Stimulated activated CD8-positive, alpha-beta memory T cell treated with anti-CD3 and anti-CD28 coated beads, Interleukin-2, amount 100 ng/mL, for 48 hours (primary cell): ENCODE measurements at places on chromosomes 7 and 10.

DNA sequence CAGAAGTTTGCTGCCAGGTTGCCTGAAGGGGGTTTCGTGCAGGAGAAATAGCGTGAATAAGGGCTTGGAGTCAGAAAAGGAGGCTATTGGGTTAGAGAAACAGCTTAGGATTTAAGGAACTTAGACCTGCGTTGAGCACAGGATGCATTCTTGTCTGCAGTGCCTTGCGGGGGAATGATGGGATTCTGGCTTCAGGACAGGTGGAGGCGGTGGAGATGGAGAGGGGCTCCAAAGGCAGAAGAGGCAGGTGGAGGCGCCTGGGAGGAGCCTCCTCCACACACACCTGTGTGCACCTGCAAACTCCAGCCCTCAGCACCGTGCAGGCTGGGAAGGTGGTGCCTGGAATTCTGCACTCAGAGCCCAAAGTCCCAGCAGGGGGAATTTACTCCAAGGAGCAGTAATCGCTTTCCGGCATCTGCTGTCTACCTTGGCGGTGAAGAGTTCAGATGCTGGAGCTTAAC lies 1.8 kb downstream of the CLIP2 start:
- DNase-seq, result no peak

GRCh38 chr7:130151591-130152492 lies 53.4 kb downstream of the TMEM209 start:
- no peak for DNase-seq

DNA sequence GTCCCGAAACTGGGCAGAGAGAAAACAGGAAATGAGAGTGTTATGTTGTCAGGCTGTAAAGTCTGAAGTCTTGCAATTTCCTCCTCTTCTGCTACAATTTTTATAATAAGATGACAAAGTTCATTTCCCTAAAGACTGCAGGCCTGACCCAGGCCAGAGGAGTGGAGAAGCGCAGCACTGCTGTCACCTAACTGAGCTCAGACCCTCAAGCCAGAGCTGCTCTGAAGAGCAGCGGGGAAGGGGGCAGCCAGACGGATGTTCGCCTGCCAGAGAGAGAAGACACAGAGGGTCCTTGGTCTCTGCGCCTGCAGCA lies 12.6 kb upstream of the AOAH start:
- DNase-seq, result no peak

DNA sequence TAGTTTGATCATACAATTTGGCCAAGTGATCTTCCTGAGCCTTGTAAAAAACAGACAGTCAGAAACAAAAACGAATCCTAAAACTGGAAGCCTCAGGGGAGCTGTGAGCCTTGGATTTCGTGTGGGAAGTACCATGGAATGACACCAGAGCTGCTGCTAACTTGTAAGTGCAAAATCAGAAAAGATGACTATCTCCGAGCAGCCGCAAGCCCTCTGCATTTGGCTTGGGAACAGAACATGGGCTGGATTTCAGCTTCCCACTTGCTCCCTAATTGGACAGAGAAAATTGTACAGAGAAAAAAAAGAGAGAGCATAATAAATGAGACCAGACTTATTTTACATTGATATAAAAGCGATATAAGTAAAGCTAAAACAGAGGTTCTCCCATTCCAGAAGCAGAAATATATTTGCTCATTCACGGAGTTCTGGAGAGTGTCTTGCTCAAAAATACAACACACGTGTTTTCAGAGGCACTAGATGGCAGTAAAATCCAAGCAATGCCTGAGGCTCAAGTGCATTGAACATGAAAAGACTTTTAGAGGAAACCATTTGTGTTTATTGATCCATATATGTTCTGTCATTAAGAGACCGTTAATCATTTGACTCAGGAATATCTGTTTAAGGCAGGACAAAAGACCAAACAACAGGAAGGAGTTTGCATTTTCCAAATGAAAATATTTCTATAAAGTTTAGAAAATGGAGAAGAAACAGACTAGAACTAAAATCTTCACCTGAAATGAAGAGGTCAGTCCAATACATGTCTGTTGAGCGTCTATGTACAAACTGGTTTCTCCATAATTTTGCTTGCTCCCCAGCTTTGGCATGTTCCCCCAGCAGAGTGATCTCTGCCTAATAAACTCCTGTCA lies 78.3 kb upstream of the SLC26A5 start:
- DNase-seq, result no peak

- no peak for DNase-seq
Observed at GRCh38 chr7:43942997-43943396, 16.8 kb downstream of the UBE2D4 start.

GRCh38 chr10:71434760-71435394 lies 38.2 kb downstream of the CDH23 start:
- DNase-seq, result no peak

DNA sequence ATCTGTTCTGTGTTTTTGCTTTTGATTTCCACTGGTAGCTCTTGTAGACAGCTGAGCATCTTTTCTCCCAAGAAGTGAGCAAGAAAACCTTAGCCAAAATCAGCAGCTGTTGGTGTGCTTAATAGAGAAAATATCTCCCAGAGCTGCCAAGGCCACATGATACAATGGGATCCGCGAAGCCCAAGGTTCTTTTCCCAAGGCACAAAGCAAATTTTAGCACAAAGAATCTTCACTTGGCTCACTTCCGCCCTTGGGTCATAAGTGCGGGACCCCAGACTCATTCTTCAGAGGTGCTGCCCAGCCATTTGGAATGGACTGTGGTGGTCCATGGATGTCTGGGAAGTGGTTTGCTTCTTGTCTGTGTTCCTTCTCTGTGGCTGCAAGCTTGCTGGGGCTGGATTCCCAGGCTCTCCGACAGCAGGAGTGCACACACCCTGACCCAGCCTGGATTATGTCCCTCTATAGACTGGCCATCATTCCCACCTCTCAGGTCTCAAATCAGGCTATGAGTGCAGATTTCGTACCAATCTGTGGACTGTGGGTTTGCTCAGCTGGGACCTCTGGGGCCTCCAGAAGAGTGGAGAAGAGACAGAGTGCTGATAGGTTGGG lies 93.0 kb upstream of the TMEM72 start:
- DNase-seq, result no peak

- no peak for DNase-seq
Observed at GRCh38 chr7:9498303-9498702, 1064.9 kb downstream of the NXPH1 start.

- DNase-seq, result no peak
Observed at GRCh38 chr7:105678811-105679495, 97.7 kb upstream of the EFCAB10 start.

GRCh38 chr10:87092376-87092860 lies 2.2 kb downstream of the GLUD1 start:
- DNase-seq, result no peak

- no peak for DNase-seq
Observed at GRCh38 chr7:17855202-17855601, 85.1 kb downstream of the SNX13 start.

DNA sequence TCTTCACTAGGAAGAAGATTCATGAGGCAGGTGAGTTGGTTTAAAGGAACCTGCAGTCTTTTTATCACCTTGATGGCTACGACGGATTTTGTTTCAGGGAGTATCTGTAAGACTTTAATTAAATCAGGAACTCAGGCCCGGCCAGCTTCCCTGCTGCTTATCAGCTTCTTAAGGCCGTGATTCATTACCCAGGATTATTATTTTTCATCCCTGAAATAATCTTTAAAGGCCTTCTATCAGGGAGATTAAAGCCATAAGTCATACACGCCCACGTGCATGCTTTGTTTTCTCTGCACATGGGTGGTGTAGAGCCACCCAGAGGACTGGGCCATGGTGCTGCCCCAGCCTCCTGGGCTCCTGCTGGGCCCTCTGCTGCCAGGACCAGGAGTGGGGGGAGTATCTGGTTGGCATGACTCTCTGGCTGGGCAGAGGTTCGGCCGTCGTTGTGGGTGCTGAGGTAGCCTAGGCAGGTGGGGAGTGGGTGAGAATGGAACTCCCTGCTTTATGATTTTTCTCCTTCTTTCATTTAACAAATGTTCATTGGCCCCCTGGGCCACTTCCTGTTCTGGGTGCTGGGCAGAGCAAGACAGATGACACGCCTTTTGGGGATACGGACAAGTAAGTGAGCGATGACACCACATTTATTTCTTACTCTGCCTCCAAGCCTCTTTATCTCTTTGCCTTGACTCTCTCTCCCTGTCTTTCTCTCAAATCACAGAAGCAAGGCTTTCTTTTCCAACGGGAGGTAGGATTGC lies 39.0 kb upstream of the PCBD1 start:
- DNase-seq, result no peak

- DNase-seq, result no peak
Observed at GRCh38 chr7:132488634-132489302, 87.5 kb downstream of the PLXNA4 start.

DNA sequence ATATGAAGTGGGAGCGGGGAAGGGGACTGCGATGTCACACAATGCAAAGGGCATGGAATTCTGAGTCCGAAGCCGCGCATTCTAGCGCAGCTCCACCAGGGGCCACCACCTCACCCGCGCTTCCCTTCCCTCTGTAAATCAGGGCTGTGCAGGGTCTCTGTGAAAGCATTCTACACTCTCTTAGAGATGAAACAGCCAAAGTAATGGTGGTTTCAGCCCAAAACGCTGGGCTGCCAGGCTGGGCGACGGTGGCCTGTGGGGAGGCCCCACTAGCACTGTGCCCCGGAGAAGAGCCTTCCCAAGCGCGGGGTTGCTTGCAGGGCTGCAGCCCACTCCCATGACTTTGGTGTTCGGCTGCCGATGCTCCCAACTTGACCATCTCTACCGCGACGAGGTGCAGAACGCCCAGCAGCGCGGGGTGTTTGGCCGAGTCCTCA lies 11.4 kb downstream of the ATG9B start:
- DNase-seq, result no peak

DNA sequence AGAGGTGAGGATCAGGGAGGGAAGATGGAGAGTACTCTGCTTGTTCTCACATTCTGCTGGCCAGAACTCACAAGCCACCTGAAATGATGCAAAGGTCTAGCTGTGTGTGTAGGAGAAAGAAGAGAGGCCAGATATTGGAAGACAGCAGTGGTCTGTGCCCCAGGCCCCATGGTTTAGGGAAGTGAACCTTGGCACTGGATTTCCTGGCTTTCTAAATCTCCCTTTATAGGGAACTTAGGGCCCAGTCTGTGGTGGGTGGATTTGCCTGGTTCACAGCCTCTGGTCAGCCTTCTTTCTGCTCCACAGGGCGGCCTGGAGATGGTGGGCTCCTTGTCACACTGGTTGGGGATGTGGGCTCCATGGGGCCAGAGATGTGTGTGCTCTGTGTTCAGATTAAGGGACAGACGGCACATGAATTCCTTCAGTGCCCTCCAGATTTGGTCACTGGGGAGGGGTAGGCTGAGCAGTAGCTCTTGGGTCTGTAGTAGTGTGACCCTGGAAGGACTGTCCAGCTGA lies 9.5 kb upstream of the SH2D4B start:
- DNase-seq, result no peak

DNA sequence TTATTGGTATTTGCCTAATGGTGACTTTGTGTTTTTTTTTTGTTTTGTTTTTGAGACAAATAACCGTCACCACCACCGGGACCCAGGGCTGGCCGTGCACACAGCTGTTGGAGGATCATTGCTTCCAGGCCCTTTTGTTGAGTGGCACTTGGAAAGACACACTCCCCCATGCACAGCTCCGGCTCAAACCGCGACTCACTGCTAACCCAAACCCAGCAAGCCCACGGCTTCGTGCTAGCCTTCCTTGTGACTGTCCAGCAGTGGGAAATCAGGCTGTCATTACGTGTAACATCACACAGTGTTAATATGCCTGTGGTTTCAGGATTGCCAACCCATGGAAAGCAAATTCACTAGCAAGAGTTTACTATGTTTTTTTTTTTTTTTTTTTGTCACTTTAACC lies 17.4 kb downstream of the BNIP3 start:
- no peak for DNase-seq

DNA sequence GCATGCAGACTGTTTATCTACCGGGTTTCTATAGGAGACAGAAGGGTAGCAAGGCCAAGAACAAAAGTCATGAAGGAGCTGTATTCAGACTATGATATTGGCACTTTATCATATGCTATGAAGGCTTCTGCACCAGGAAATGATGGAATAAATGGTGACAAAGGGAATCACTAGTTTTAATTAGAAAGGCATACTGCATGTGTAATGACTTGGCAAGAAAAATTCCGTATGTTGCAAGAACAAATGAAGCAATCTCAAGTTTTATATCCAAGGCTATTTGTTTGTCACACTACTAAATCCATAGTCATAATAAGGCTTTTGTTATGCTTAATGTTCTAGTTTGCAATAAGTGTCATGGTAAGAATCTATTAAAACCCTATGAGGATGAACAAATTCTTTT lies 230.9 kb downstream of the ZEB1 start:
- no peak for DNase-seq

- no peak for DNase-seq
Observed at GRCh38 chr7:156440456-156440855, 200.1 kb upstream of the RNF32 start.

DNA sequence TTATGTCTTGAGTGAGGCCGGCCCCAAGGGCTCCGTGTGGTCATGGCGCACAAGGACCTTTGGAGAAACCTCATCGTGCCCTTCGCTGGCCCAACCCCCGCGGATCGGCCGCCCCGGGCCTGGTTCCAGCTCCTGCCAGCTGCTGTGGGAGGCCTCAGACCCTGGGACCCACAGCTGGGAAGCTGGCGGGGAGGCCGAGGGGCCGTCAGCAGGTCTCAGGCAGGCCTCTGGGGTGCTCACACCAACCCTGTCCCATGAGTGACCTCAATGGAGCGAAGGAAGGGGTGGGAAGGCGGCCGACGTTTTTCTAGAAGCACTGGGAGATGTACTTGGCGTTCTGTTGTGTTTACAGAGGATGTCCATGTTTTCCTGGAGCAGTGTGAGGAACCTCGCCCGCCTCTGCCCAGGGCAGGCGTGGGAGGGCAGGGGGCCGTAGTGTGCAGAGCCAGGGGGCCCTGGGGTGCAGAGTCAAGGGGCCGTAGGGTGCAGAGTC lies 18.6 kb upstream of the ADGRA1 start:
- DNase-seq, result no peak

- no peak for DNase-seq
Observed at GRCh38 chr10:72272689-72273409, 875 bp upstream of the DDIT4 start.

- no peak for DNase-seq
Observed at GRCh38 chr10:45000138-45000751, 478 bp upstream of the ZNF22 start.

DNA sequence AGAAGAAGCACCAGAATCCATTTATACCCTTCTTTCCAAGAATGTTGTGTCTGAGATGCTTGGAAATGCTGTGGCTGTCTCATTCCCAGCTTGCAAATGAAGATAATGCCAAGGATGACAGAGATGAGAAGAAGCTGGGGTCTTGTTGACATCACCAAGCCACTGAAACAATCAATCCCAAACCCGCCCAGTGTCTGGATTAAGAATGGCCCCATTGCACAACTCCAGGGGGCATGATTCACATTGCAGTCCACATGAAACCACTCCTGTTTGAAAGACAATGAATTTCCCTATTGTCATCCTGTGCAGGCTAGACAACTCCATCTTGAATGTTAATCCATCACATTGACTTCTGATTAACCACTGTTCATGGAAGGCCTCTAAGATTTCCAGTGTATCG lies 28.6 kb downstream of the SORBS1 start:
- DNase-seq, result no peak

- DNase-seq, result no peak
Observed at GRCh38 chr10:98384531-98385133, 30.4 kb downstream of the PYROXD2 start.
